Stimulated activated CD4-positive, alpha-beta T cell treated with anti-CD3 and anti-CD28 coated beads, Interleukin-4, amount 100 ng/mL, for 1 hour (primary cell): ENCODE measurements at places on chromosomes 2 and 18.

DNA sequence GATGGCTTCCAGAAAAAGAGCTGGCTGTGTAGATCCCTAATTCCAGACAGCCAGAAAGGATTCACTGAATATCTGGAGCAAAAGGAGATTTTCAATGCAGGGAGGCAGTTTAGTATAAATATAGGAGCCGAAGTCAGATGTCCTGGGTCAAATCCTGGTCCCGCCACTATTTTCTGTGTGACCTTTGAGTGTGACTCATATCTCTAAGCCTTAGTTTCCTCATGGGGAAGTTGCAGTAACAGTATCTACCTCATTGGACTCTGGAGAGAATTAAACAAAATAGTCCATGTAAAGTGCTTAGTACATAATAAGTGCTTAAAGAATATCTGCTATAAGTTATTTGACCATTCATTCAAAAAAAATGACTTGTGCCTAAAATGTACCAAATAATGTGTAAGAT, 52.1 kb upstream of the ITGA6 start:
- no peak for DNase-seq

GRCh38 chr2:189341077-189341476, 100.2 kb upstream of the WDR75 start:
- no peak for DNase-seq

DNA sequence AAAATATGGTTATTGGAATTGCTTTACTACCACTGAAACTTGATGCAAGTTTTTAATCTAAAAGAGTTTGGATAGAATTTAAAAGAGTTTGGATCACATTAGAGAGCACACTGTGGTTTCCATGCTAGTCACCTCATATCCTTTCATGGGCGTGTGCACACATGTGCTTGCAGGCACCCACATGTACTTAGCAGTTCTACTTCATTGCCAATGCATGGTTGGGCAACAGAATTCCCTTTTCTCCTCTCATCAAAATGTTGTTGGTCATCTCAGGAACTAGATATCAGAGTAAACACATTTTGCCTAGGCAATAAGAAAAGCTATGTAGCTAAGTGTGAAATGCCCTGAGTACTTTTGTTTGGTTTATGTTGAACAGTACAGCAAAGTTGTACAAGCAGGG, 254.1 kb upstream of the RASGRP3 start:
- no peak for DNase-seq

GRCh38 chr18:73079920-73080319, 212.1 kb upstream of the NETO1 start:
- DNase-seq: no peak

GRCh38 chr18:79931475-79931874, 20.0 kb downstream of the SLC66A2 start:
- DNase-seq: no peak

- no peak for DNase-seq
Measured at GRCh38 chr2:70905443-70906421, 30.0 kb upstream of the ATP6V1B1 start.

GRCh38 chr2:5894355-5894754, 202.2 kb downstream of the SOX11 start:
- DNase-seq: no peak

DNA sequence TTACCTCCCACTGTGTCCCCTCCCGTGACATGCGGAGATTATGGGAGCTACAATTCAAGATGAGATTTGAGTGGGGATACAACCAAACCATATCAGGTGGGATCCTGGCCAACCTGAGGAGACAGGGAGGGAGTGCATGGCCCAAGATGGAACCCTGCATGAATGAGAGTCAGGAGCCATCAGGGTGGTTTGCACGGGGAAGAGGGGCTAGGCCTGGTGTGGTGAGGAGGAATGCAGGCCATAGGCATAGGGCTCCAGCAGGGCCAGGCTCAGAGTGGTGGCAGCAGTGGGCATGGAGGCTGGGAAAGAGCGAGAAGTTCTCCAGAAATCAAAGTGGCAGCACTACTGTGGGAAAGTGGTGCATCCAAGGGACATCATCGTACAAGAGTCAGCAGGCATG, 74.0 kb upstream of the BCL2L11 start:
- DNase-seq: no peak

- DNase-seq: no peak
Measured at GRCh38 chr2:100744589-100744988, 75.3 kb upstream of the NPAS2 start.

DNA sequence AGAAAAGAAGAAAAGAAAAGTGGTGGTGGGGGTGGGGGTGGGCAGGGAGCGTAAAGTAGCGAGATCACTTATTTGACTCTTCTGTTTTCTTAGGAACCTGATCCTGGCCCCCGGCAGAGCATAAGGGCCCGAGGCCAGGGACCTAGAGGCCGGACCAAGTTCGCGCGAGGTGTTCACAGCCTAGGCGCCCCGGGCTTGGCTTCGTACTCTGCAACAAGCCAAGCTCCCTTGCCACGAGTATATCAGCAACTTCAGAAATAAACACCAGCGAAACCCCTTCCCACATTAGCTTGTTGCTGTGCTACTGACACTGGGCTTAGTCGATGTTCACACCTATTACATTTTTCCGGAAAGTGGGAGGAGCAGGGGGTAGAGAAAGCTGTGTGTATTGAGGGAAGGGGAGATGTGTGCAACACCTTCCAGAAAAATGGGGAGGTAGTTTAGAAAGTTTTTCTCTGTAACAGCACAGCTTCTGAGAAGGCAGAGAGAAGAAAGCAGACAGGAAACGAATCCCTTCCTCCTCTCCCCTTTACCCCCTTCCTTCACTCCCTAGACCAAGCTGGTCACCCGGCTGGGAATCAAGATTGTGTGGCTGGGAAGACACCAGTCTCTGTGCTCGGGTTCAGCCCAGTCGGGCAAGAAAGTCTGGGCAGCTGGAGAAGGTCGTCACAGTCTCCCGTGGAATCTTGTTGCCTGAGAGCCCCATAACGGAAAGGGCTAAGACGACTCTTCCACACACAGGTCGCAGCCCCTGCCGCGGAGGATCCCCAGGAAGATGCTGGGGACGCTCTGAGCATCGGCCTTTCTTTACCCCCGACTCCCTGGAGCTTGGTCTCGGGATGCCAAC, 12.0 kb upstream of the SATB2 start:
- no peak for DNase-seq

GRCh38 chr2:160051371-160051800, 11.0 kb downstream of the PLA2R1 start:
- no peak for DNase-seq

- DNase-seq: no peak
Measured at GRCh38 chr2:69612200-69612599, 31.3 kb downstream of the AAK1 start.

DNA sequence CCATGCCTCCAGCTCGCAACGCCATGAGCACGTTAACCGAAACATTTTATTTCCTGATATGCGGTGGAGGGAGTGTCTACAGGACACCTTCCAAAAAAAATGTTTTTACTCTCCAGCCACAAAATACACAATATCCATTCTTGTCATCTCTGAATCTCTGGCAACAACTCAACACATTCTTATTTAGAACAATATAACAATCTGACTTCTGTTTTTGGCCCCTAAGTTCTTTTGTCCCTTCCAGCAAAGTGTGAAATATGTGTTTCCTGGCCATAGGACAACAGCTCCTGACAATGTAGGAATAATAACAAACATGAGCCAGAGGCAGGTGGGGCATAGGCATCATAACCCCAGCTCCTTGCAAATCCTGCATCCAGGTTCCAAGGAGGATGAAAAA, 163.0 kb downstream of the DDX1 start:
- no peak for DNase-seq

DNA sequence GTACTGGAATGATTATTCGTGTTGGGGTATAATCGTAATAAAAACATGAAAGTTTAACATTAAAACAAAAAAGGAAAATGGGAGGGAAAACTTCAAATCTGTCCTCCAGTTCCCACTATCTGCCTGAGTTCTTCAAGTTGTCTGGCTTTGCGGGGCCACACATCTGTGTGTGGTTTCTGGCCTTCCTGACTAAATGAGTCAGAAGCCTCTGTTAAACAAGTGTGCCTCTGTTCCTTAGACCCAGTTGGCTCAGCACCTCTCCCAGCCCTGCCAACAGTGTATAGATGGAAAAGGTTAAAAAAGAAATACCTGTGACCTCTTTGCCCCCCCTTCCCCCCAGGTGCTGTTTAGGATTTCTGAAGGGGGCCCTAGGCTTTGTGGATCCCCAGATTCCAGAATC, 30.2 kb downstream of the XDH start:
- no peak for DNase-seq

DNA sequence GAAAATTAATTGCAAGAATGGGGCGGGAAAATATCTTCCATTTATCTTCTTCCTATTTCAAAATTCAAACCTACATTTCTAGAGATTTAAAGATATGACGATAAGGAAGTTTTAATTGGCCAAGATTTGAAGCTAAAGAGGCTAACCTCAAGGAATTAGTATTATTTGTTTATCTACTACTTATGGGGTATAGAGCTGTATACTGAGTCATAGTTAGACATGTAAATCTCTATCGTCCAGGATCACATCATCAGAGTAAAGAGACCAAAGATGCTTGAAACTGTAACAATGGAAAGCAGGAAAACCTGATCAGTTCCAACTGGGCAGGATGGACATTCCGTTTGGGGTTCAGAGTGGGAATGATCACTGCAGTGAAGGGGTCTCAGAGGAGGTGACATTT, 95.2 kb upstream of the KLF7 start:
- DNase-seq: no peak

- no peak for DNase-seq
Measured at GRCh38 chr2:175766880-175767279, 235.2 kb downstream of the LNPK start.

DNA sequence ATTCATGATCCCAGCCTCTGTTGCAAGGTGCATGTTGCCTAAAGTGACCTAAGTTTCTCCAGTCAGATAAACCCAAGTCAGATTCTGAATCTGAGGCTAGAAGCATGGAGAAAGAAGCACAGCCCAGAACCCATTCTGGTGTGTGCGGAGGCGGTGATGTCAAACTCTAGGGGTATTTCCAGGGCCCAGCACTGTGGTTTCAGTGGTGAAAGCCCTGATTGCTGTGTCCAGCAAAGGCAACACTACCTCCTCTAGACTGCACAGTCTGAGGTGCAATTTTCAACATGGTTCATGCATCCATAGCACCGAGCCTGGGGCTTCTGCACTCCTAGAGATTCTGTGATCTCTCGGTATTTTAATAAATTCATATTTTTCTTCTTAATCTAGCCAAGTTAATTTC, 264.8 kb upstream of the KLHL29 start:
- DNase-seq: no peak

GRCh38 chr2:100924520-100925451, 77.3 kb upstream of the RPL31 start:
- DNase-seq: no peak

GRCh38 chr2:18186816-18187613, 308.5 kb downstream of the KCNS3 start:
- DNase-seq: no peak

DNA sequence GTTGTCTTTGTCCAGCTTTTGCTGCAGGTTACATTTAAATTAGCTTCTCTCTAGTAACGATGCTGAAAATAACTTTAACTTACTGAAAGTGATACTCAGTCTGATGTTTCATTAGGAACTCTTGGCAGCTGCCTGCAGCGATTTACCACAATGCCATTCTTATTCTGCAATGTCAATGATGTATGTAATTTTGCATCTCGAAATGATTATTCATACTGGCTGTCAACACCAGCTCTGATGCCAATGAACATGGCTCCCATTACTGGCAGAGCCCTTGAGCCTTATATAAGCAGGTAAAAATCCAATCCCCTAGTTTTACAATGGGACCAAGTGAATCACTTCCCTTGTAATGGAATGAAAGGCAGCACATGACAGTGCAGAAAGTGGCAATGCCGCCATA, 16.3 kb upstream of the MFF start:
- DNase-seq: no peak

- DNase-seq: peak; percentile 36
Measured at GRCh38 chr18:23487738-23488570, 15.4 kb upstream of the RMC1 start.

GRCh38 chr2:44246840-44247369, 28.4 kb upstream of the SLC3A1 start:
- no peak for DNase-seq

DNA sequence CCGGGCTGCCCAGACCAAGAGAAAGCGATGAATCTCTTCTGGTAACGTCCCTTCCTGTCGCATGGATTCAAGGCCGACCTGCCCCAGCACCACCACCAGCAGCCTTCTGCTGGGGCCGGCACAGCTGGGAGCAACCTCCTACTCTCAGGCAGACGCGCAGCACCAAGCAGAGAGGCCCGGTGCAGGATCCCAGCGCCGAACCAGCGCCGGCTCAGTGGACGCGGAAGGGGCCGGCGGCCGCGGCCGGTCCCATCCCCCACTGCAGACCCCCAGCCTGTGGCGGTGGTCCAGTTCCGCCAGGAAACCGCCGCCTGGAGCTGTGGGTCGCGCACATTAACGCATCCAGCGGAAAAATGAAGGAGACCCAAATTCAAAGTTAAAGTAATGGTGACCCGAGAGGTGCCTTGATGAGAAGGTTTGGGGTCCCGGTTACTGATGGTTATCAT, 525 bp upstream of the MAL start:
- peak; percentile 27 for DNase-seq

- DNase-seq: no peak
Measured at GRCh38 chr2:28447086-28447485, 48.8 kb upstream of the PLB1 start.

GRCh38 chr18:55400081-55400480, 187.9 kb downstream of the TCF4 start:
- DNase-seq: no peak

GRCh38 chr2:71962911-71963694, 184.6 kb downstream of the CYP26B1 start:
- DNase-seq: no peak

DNA sequence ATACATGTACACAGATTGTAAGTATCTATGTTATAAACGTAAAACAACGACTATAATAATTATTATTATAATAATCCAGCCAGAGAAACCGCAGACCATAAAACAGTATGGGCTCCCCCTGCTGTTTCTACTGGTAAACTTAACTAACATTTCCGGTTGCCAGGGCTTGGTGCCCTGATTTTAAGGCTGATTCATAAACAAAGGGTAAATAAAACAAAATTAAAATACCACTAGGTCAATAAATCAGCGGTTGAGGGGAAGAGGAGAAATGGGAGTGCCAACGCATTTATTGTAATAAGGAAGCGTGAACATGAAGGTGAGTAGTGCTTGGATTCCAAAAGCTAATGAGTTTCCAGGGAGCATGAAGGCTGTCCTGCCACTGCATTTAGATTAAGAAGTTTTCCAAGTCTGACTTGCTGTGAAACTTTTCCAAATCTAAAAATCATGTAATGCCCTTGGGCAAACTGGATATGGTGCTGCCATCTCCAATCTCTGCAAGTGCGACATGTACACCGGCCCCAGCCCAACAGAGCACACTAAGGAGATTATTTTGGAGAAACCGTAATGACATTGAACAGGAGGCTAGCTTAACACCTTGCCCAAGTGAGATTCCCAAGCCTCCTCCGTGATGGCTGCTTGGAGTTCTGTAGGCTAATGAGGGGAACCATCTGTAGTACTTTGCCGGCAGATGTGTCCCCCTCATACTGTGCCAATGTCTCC, 50.7 kb upstream of the HNRNPA3 start:
- DNase-seq: no peak

DNA sequence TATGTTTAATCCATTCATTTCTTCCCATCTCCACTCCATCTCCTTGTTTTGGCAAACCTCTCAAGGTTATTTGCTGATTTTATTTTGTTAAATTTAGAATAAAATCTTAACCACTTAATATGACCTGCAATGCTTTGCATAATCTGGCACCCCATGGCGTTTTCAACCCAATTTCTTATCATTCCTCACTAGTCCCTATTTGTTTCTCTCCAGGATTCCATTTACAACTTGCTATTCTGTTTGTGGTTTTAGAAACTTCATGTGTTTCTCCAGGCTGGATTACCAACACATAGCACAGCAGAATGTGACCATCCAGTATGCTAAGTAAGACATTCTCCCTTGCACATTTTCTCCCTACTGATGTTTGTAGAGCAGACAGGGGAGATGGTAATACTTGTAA, 749.2 kb upstream of the FSHR start:
- DNase-seq: no peak
